ENCODE measurements at places on chromosomes 2 and 18. TPM values are rescaled to one million over a fixed set of nuclear protein-coding genes. Genes with fewer than 3 reads are reported as not detected.

GRCh38 chr18:950882-951495, 46.3 kb downstream of the ADCYAP1 start:
- DNase-seq, result no peak

Gene GALNT5
- total RNA-seq, result 0.19 TPM

- DNase-seq, result no peak
Observed at GRCh38 chr18:64384101-64384500, 235.2 kb upstream of the LINC00305 start.

GRCh38 chr2:172596776-172597175, 40.9 kb downstream of the PDK1 start:
- DNase-seq, result no peak

Gene PPIL3
- 27.3 TPM for total RNA-seq

Gene OR6B2
- not detected for total RNA-seq

Gene RFX8
- not detected for total RNA-seq

Gene PAIP2B
- 76.6 TPM for total RNA-seq

Gene SLC4A5
- 2.3 TPM for total RNA-seq

DNA sequence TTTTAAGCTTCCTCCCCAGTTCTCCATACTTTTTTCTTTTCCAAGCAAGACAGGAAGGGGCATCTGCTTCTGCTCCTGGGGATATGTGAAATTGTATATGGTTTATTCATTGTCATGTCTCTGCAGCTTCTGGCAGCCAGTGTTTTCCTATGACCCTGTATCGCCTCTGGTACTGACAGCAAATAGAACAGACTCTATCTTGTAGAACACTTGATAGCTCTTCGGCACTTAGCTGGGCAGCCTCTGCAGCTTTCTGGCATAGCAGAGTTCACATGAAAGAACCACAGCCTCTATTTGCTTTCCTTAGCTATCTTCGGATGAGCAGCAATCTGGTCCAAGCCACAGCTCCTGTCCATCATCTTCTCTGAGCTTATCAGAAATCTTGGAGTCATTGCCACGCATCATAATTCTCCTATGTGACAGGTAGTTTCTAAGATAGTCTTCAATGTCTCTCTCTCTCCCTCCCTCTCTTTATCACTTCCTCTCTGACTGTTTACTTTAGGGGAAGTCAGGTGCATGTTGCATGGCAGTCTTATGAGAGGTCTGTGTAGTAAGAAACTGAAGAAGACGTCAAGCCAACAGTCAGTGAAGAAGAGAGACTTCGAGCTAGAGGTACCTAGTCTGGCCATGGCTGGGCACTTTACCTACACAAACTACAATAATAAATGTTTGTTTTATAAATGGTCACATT, 627.7 kb upstream of the CDH2 start:
- no peak for DNase-seq

DNA sequence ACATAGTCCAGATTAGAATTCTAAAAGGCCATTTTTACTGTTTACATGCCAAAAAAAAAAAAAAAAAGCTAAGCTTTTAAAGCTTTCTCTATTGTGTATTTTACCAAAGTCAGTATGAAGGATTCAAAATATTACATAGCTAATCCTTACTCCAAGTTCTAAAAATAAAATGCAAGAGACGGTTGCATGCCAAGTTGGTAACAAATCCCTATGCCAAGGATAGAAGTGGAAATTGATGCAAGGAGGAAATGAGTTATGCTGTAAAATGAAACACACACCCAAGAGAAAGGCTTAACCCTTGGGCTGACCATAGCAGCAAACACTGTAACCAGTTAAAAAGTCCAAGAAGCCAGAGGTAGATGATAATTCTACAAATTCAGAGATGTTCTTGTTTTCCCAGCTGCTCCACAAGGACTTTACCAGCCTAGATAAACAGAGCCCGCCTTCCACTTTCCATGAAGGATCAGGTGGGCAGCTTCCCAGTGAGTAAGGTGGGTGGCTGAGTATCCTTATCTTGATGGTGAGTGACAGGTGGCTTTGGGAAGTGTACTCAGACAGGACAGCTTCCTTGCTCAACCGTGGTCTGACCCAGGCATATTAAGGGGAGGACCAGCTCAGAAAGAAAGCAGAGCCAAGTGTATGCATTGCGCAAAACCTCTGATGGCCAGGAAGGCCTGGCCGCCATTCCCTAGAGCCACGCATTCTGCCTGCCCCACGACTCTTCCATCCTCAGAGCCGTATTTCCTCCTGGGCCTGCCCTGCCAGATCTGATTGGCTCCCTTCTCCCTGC, 34.4 kb downstream of the ATP8B1 start:
- DNase-seq, result no peak

Gene KRTCAP3
- 0.63 TPM for total RNA-seq

- DNase-seq, result no peak
Observed at GRCh38 chr2:148067801-148068200, 46.9 kb downstream of the MBD5 start.

Gene TUBA3D
- total RNA-seq, result 86.3 TPM

- peak; percentile 37 for DNase-seq
Observed at GRCh38 chr2:200305797-200306195, 697 bp upstream of the SPATS2L start.

DNA sequence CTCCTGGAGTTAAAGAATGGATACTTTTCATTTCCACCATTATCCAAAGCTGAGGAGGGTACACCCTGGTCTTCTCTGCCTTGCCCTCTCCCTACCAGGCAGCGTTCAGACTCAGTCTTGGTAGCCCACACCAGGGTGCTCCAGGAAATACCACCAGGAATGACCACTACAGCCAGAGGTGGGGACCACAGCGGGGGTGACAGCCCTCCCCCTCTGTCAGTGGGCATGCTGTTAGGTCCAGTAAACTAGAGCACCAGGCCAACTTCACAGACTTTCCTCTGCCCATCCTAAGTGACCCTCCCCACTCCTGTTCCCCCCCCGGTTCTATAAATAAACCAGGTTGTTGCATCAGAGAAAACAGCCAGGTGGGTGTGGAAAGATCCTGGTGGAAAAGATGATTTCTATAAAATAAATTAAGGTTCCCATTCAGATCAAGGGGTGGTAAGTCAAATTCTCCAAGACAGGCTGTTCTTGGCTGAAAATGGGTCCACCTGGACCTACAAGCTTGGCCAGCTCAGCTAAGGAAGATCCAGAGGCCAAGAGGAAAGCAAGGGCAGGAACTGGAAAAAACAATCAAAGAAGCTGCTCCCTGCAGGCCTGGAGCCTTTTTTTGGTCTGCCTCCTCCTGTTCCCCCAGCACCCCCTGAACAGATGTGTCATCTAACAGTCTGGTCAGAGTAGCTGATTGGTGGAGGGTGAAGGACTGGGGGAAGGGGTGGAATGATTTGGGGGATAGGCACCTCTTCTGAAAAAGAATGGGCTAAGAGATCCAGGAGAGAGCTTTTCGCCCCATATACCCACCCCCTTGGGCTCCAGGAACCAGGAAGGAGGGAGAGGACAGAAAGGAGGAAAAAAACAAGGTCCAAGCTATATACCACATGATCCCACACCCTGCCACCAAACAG, 2.3 kb downstream of the RAB11FIP5 start:
- DNase-seq, result no peak

Gene RIT2
- total RNA-seq, result not detected

GRCh38 chr2:239459056-239459455, 58.2 kb upstream of the HDAC4 start:
- no peak for DNase-seq

- no peak for DNase-seq
Observed at GRCh38 chr2:169983506-169983905, 156.3 kb downstream of the UBR3 start.

GRCh38 chr18:39799006-39799405, 2156.0 kb upstream of the PIK3C3 start:
- no peak for DNase-seq

DNA sequence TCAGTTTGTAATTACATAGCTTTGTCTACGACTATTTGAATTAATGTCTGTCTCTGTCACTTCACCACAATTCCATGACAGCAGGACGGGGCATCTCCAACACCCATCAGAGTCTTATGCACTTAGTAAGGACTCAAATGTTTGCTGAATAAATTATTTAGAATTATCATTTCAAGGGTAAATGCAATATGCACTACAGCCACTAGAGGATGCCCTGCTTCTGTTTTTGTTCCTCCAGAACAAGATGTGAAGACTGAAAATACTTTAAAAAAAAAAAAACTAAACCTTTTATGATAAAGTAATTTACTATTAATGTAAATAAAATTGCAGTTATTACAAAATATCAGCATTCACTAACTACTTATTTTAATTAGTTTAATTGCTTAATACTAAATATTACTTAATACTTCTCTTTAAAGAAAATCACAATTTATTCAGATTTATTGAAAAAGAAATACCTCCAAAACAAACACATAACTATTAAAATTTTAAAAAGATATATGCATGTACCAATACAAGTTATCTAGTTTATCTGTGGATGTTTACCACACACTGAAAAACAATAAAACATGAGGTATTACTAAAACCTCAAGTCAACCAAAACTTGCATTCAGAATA, 3.2 kb downstream of the PIGN start:
- DNase-seq, result no peak

Gene MDH1B
- total RNA-seq, result 0.69 TPM

DNA sequence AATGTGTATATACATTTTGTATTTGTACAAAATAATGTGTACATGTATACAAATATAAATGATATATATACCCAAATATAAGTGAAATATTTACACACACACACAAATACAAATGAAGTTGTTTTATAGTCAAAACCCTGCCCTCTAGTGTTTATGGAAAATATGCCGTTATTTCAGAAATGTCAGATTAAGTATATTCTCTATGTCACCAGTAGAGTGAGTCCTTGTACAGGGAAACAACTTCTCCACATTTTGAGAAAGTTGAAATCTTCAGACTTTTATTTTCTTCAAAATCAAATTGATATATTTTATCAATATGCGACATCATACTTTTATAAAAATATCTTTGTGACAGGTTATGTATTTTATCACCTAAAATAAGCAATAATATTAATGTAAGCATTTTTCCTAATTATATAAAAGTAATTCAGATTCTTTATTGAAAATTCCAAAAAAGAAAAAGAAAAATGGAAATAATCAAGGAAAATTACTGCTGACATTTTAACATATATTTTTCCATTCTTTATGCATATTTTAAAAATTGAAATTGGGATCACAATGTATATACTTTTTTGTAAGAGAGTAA, 22.4 kb downstream of the ARL6IP6 start:
- no peak for DNase-seq

Gene SLC40A1
- total RNA-seq, result 44.0 TPM

Gene CYP27A1
- 6.7 TPM for total RNA-seq

- no peak for DNase-seq
Observed at GRCh38 chr2:235398321-235398720, 95.5 kb upstream of the AGAP1 start.

DNA sequence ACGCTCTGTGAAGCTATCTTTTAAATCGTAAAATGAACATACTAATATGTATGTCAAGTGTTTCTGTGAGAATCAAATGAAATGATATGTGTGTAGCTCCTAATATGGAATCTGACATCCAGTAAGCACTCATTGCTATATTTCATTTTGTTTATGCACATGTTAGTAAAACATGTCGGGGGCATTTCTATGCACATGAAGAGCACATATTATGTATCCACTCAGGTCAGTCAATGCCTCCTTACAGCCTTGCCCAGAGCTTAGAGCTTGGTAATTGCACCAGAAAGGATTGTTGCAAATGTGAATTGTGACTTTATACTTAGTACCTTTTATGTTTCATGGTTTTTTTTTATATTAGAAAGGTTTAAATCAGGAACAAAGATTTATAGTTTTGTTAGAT, 463.7 kb upstream of the HNMT start:
- no peak for DNase-seq

Gene UPP2
- total RNA-seq, result not detected

Gene NT5C1B
- not detected for total RNA-seq

DNA sequence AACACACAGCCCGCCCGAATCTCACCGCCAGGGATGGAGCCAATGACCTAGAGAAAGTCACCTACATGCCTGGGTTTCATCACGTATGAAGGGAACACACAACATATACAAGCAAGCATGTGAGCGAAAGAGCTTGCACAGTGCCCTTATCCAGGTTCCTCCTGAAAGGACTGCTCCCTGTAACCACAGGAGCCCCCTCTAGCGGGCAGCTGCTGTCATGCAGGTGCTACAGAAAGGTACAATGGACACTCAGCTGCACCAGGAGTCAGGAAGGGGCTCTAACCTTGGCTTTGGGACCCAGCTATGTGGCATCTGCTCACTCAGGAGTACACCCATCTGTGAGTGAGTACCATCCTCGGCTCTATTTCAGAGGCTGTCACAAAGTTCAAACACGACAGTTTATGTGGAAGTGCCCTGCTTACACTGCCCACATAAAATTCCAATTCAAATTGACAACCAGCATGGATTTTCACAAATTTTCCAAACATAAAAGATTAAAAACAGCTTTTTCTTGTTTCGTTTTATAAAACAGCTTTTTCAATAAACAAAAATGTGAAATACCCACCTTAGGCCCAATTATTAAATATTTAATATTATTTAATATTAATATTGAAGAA, 3.5 kb downstream of the NDUFA10 start:
- peak; percentile 60 for DNase-seq

- DNase-seq, result no peak
Observed at GRCh38 chr2:149562324-149562723, 25.3 kb downstream of the MMADHC start.

Measured in left ventricle myocardium inferior (tissue), 1 donor.